Left hindlimb (tissue), 1 donor: ENCODE measurements at places on chromosomes 16 and 17.

GRCh38 chr16:16143038-16143763, 80.1 kb downstream of the ABCC6 start:
- no peak for DNase-seq

- DNase-seq = no peak
These were observed 6.3 kb downstream of the G6PC1 start for GRCh38 chr17:42906772-42907446.

- DNase-seq = no peak
These were observed 2.5 kb downstream of the STAT5B start for GRCh38 chr17:42273474-42274252.

GRCh38 chr17:79504181-79504605, 106.7 kb downstream of the RBFOX3 start:
- no peak for DNase-seq

GRCh38 chr17:8703001-8703400, 41.6 kb downstream of the CCDC42 start:
- no peak for DNase-seq

GRCh38 chr17:12114686-12115418, 94.2 kb downstream of the MAP2K4 start:
- DNase-seq = no peak

- DNase-seq = no peak
These were observed 1.7 kb downstream of the RPRML start for GRCh38 chr17:46977348-46977747.

- DNase-seq = no peak
These were observed 1.0 kb downstream of the KRTAP2-2 start for GRCh38 chr17:41054025-41054424.

GRCh38 chr16:19884611-19885450, at the start of gene GPRC5B:
GPRC5B (minus strand) TSS chr16:19884848; CDS start chr16:19872845, 12,003 bp downstream.
- peak; percentile 71 for DNase-seq

GRCh38 chr16:66901626-66902025, 17.1 kb downstream of the CDH16 start:
- DNase-seq = no peak

- no peak for DNase-seq
These were observed 112.5 kb downstream of the MSI2 start for GRCh38 chr17:57368637-57369336.

GRCh38 chr17:61644800-61645774, 54.1 kb upstream of the NACA2 start:
- DNase-seq = no peak

GRCh38 chr16:67147437-67148140, 3.2 kb downstream of the B3GNT9 start:
- DNase-seq = no peak

GRCh38 chr16:11603331-11603750, 16.6 kb upstream of the LITAF start:
- peak; percentile 67 for DNase-seq

- no peak for DNase-seq
These were observed 9.9 kb downstream of the LRRC3C start for GRCh38 chr17:39937447-39937846.

DNA sequence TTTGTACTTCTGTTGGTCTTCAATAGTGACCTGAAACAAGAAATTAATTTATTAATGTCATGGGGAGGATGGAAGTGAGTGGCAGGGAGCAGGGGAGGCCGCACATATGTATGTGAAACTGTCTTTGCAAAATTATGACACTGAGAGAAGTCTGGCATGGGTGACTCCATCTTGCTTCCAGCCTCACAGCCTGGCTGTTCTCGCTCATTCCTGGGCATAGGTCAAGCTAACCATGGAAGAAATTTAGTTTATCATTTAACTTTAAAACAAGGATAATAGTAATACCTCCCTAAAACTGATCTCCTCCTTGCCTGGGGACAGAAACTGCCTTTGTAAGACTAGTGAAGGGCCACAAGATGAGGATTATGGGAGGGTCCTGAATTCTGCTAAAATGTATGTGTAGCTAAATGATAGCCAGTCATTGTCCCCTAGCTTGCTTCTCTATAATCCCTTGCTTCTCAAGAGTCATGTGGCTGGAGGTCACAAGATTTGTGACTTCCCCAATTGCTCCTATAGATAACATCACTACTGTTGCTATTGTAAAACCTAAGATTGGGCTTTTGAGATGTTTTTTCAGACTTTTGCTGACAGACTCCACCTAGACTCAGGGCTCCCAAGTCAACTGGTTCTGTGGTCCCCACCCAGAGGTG, 126.0 kb downstream of the HS3ST3A1 start:
- DNase-seq = no peak

- DNase-seq = peak; percentile 48
These were observed at the start of gene MC1R for GRCh38 chr16:89918453-89919347. MC1R (plus strand) TSS chr16:89918862; CDS start chr16:89919259, 397 bp downstream.

GRCh38 chr17:34201225-34201624, 53.9 kb upstream of the CCL2 start:
- DNase-seq = no peak

- DNase-seq = peak; percentile 40
These were observed 65.7 kb downstream of the CENPV start for GRCh38 chr17:16287563-16288027.

DNA sequence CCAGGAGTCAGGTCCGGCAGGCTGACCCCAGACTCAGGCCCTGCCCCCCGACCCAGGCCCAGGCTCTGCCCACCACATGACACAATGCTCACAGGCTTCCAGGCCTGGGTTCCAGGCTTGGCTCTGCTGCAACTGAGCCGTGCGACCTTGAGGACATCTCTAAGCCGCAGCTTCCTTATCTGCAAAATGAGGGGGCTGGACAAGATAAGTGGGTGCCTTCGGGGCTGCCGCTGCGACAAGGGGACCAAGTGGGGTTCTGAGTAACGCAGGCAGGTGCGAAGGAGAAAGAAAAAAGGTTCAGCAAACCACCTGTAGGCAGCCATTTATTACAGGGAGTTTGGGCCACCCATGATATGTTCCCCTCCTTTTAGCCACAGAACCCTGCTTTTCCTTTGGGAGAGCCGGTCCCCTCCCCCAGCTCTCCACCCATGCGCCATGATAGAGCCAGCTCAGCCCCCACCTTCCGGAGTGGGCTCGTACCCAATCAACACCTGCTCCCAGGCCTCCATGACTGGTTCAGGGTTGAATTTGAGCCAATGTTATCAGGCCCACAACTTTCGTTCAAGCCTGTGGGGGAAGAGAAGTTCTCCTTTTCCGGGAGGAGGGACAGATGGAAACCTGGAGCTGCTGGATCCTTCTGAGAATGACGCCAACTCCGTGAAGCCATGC, 38.2 kb downstream of the RTN4RL1 start:
- DNase-seq = no peak

DNA sequence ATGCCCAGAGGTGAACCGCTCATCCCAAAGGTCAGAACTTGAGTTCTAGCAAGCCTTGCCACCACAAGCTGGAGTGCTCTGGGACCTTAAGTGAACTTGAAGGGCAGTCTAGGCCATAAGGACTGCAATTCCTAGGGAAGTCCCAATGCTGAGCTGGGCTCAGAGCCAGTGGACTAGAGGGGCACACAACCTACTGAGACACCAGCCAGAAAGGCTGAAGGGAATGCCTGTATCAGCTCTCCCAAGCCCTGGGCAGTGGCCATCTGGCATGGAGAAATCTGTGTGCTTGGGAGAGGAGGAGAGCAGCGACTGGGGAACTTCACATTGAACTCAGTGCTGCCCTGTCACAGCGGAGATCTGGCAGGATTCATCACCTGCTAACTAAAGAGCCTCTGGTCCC, 201.3 kb downstream of the CEP112 start:
- DNase-seq = no peak

DNA sequence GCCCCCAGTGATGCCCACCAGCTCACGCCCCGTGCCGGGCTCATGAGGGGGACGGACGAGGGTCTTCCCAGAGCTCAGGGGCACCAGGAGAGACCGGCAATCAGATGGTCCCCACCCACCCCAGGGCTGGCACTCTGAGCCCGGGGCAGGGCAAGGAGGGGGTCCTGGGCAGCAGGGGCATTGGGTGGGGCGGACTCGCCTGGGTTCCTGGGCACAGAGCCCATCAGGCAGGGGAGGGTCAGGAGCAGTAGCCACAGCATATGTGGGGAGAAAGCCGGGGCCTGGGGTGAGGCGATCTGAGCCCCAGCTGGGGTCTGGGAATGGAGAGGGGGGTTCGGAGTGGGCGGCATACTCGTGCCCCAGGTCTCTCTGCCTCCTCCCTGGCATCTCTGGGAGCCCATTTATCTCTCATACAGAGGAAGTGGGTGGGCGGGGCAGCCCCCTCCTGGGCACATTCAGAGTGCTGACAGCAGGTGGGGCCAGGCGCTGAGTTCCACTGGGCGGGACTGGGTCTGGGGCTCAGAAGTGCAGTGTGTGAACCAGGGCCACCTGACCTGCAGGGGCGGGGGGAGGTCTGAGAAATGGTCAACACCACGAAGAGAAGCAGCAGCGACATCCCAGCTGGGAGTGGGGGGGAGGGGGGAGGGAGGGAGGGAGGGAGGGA, 20.5 kb upstream of the UBE2I start:
- DNase-seq = no peak

GRCh38 chr16:83539736-83540490, 267.9 kb upstream of the HSBP1 start:
- DNase-seq = no peak

DNA sequence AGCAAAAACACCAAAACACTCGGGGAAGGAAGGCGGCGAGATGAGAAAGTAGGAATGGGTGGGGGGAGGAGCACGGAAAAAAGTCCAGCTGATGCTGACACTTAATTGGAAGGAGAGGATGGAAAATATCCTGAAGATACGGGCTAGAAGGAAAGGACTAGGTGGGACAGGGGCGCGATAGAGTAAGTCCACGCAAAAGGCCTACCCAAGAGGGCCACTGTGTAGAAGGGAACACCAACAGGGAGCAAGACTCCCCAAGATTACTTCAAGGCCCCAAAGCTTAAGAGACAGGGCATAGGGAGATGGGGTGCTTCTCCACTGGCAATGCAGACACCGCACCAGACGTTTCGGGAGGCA, 736 bp downstream of the APPBP2 start:
- no peak for DNase-seq

GRCh38 chr16:88569614-88569984, 604 bp upstream of the ZC3H18 start:
- no peak for DNase-seq

- DNase-seq = peak; percentile 57
These were observed 72.4 kb downstream of the PGS1 start for GRCh38 chr17:78450696-78451345.

- DNase-seq = no peak
These were observed 24.8 kb upstream of the SIAH1 start for GRCh38 chr16:48409839-48410632.

DNA sequence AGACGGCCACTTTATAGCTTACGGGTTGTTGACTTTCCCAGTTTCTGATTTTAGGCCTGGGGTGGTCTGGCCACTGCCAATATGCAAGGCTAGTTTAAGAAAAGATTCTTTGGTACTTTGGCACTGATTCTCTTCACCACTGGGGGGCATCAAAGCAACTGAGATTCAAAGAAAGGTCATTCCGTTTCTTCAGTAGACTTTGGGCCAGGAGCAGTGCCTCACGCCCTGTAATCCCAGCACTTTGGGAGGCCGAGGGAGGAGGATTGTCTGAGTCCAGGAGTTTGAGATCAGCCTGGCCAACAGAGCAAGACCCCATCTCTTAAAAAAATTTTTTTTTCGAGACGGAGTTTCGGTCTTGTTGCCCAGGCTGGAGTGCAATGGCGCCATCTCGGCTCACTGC, 53.0 kb downstream of the RPA1 start:
- no peak for DNase-seq

DNA sequence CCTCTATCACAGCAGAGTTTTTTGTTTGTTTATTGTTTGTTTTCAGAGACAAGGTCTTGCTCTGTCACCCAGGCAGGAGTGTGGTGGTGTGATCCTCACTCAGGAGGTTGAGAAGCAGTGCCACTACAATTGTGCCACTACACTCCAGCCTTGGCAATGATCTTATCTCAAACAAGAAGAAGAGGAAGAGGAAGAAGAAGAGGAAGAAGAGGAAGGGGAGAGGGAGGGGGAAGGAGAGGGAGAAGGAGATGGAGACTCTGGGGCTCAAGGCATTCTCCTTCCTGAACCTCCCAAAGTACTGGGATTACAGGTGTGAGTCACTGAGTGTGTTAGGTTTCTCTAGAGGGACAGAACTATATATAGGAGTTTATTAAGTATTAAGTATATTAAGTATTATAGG, 17.1 kb upstream of the C17orf58 start:
- no peak for DNase-seq

- no peak for DNase-seq
These were observed 5.0 kb downstream of the ACSF2 start for GRCh38 chr17:50430821-50431618.

GRCh38 chr17:40422990-40423633, 5.4 kb upstream of the TOP2A start:
- DNase-seq = no peak

GRCh38 chr17:4187076-4187475, 44.1 kb downstream of the CYB5D2 start:
- DNase-seq = no peak

- DNase-seq = peak; percentile 56
These were observed 14.5 kb upstream of the VWA3A start for GRCh38 chr16:22077700-22078313.
